ENCODE measurements at places on chromosomes 5 and 9. TPM values are rescaled to one million over a fixed set of nuclear protein-coding genes. Genes with fewer than 3 reads are reported as not detected.

GRCh38 chr5:148816782-148817181 is 9.6 kb upstream of the ADRB2 start:
- DNase-seq, result no peak

Gene ANKRD55
- total RNA-seq, result 0.79 TPM

DNA sequence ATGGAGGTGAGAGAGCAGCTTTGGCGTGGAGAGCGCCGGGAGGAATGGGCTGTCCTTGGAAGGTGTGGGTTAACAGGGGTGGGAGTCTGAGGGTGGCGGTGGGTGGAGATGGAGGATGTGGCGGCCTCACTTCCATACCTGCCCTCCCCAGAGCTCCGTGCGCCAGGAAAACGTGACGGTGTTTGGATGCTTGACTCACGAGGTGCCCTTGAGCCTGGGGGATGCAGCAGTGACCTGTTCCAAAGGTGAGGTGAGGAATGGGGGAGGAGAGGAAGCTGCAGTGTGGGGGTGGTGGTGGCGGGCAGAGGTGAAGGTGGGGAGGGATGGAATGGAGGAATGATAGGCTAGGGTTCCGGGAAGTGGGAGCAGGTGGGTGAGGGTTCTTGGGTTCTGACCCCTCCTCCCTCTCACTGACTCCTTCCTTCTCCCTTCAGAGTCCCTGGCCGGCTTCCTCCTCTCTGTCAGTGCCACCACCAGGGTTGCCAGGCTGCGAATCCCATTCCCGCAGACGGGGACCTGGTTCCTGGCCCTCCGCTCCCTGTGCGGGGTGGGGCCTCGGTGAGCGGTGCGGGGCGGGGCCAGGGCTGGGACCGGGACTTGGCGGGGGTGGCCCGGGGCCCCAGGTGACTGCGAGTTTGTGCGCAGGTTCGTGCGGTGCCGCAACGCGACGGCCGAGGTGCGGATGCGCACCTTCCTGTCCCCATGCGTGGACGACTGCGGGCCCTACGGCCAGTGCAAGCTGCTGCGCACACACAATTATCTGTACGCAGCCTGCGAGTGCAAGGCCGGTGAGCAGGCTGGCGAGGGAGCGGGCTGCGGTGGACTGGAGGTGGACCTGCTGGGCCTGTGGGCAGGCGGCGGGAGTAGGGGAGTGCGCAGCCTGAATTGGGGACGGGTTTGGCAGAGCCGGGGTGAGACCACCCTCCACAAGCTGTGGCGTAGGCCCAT is 17.1 kb downstream of the TMEM8B start:
- peak; percentile 68 for DNase-seq

Gene KIF20A
- 0.52 TPM for total RNA-seq

- no peak for DNase-seq
Observed at GRCh38 chr9:86605303-86605702, 251.1 kb upstream of the TUT7 start.

GRCh38 chr5:72541501-72542225 is 34.5 kb upstream of the ZNF366 start:
- no peak for DNase-seq

DNA sequence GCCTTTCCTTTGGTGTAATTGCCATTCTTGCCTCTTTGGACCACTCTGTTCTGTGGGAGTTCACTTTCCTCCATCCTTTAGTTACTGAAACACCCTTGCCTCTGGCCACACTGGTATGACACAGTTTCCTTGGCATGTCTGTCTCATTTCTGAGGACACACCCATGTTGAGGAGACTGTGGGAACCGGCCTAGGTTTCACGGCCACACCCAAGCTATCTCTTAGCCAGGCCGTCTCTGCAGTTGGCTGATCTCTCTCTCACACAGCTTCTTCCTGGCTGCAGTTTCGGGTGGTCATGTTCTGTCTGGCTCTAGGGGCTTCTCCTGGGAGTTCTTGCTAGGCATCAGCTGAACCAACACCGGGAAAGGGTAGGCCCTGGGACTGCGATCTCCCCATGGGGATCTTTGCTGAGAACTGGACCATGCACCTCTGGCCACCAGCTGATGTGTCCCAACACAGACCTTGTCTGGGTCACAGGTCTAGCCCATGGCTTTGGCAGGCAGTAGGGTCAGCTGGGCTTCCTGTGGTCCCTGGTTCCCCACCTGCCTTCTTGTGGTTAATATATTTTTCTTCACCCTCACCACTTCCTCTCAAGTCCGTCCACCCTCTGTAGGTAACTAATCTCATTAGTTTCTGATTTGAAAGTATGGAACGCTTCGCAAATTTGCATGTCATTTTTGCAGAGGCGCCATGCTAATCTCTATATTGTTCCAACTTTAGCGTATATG is 24.9 kb downstream of the ARHGEF37 start:
- no peak for DNase-seq

Gene DOCK2
- total RNA-seq, result 26.0 TPM

Gene FAM120A
- total RNA-seq, result 94.8 TPM

- no peak for DNase-seq
Observed at GRCh38 chr5:72063219-72063819, 44.0 kb upstream of the MAP1B start.

- DNase-seq, result no peak
Observed at GRCh38 chr9:10168241-10168640, 444.6 kb downstream of the PTPRD start.

DNA sequence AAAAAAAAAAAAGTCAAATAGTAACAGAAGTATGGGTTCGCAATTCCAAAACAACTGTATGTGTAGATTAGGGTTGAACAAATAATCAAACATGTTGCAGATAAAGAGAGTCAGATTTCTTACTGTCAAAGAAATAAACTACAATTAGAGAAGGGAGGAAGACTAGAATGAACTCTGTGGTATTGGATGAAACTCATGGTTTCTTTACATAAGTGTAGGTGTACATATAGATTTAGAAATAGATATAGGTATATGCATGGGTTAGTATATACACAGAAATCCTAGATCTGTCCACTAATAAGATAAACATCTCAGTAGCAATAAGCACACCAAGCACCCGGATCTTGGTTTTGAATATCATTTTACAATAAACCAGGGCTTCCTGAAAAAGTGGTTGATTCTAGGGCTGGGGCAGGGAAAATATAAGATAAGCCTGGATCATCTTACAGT is 21.3 kb downstream of the DTWD2 start:
- no peak for DNase-seq

Gene C7
- total RNA-seq, result 985 TPM

DNA sequence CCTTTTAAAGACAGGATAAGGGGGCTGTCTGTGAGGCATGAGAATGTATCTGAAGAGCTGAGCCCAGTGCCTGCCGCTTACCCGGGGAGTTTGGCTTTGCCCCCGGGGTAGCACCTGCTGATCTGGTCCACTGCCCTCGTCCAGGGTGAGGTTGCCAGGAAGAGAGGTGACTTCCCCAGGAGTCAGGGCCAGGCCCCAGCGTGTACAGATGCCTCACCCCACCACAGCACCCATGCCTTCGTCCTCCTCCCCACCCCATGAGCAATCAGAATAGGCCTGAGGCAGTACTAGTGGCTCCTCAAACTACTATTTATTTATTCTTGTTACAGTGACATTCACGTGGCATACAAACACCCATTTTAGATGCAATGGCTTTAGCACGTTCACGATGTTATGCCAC is 15.7 kb upstream of the AIF1L start:
- DNase-seq, result no peak

- DNase-seq, result no peak
Observed at GRCh38 chr5:175166026-175166425, 278.0 kb downstream of the DRD1 start.

Gene ARHGEF28
- total RNA-seq, result 12.7 TPM

GRCh38 chr9:126561582-126561981 is 52.1 kb upstream of the LMX1B start:
- no peak for DNase-seq

DNA sequence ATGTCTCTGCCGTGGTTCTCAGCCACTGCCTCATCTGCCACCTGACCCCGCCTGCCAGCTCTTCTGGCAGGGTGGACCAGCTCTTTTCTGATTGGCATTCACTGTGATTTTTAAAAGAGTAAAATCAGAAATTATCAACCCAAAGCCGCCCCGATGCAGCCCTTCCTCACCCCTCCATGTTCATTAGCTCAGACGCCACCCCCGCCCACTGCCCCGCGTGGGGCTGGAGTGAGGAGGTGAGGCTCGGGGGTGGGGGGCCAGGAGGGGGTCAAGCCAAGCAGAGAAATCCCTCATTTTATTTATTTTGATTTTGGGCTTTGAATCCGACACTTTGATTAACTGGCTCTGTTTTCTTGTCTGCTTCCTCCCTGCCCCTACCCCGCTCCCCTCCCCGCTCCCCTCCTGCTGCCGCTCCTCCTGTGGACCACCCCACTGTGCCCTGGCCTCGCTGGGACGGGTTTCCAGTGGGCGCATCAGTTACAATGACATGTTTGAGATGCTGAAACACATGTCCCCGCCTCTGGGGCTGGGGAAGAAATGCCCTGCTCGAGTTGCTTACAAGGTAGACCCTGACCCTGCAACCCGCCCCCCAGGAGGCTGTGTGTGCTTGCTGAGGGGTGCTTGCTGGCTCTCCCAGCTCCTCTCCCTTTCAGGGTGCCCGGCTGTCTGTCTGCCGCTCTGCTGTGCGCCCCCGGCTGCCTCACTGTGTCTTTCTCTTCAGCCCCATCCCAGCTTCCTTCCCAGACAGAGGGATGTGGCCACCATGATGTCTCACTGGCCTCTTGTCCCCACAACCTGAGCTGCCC is 224.9 kb downstream of the CACNA1B start:
- DNase-seq, result no peak

DNA sequence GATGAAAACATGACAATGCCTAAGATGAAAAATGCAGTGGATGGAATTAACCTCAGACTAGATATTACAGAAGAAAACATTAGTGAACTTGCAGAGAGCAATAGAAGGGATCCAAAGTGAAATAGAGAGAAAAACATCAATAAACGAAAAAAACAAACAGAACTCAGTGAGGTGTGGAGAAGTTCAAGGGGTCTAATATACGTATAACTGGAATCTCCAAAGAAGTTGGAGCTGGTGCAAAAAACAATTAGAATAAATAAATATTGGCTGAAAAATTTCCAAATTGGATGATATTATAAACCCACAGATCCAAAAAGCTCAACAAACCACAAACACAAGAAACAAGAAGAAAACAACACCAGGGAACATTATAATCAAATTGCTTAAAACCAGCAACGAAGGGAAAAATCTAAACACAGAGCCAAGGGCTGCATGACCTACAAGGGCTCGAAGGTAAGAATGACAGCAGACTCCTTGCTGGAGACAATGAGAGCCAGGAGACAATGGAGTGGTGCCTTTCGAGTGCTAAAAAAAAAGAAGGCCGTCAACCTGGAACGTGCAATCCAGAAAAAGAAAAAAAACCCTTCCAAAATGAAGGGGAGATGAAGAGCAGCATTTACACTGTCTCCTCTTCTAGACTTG is 11.8 kb downstream of the FAM163B start:
- DNase-seq, result no peak

DNA sequence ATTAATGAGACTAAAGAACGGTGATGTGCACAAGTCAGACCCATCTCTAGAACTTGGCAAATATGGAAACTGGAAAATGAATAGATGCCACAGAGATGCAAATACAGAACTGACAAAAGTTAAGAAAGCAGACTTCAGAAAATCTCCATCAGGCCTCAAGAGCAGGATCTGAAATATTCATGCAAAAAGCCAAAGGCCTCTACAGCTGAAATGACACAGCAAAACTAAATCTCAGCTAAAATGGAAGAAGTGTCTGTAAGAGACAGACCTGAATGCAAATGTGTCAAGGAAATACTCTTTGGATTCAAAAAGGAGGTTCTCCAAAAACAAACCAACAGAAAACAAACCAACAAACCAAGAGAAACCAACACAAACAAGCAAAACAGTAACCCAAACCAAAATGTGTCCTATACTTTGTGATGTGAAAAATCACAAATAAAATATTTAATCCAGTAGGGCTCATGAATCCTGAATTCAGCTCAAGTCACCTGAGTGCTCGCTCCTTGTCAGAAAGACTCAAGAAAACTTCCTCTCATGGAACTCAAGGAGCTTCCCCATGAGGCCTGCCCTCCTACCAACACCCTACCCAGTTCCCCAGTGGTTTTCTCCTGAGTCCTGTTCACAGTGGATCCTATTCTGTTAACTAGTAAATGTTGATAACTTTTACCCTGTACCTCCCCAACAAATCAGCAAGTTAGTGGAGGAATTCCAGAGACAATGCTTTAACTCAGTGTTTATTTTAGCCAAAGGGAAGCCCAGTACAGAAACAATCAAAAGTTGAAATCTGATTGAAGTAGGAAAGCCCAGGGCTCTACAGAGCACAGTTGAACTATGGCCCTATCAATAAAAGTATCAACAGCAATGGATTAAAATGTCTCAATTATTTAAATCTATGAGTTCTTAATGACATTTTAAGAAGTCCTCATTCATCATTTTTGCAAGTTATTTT is 14.6 kb downstream of the MRPS27 start:
- no peak for DNase-seq

DNA sequence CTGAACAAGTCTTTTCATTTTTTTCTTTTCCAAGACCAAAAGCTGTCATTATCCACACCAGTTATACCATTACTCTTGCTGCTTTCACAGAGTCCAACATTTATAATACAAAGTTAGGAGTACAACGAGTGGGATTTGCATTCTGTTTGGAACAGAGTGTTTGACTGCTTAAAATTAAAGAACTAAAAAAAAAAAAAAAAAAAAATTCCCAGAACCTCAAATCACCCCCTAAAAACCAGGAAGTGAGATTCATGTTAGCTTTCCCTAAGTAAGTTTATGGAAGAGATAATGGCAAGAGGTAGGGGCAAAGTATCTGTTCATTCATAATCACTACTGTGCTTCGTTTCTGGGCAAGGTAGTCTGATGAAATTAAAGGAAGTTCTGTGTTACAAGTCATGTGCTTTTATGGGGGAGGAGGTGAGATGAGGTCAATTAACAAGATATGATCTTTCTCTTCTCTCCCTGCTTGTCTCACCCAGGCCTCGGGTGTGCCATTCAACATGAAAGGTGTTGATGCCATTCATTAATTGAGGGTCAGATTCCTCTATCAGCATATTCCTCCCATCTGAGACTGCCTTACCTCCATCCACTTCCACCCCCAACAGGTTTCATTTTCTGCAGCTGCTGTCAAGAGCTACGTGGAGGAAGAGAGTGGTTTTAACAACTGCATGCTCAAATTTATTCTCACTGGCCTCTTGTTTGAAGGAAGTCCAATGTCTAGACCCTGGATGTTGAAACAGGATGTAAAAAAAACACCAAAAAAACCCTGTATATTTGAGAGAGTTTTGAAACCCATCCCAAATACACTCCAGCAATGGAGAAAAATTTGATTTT is 58.1 kb downstream of the MARCHF3 start:
- DNase-seq, result no peak

Gene C9orf50
- not detected for total RNA-seq

Gene TRMO
- total RNA-seq, result 8.7 TPM

Gene BHMT2
- 24.5 TPM for total RNA-seq

Gene GCNT4
- total RNA-seq, result 5.5 TPM

DNA sequence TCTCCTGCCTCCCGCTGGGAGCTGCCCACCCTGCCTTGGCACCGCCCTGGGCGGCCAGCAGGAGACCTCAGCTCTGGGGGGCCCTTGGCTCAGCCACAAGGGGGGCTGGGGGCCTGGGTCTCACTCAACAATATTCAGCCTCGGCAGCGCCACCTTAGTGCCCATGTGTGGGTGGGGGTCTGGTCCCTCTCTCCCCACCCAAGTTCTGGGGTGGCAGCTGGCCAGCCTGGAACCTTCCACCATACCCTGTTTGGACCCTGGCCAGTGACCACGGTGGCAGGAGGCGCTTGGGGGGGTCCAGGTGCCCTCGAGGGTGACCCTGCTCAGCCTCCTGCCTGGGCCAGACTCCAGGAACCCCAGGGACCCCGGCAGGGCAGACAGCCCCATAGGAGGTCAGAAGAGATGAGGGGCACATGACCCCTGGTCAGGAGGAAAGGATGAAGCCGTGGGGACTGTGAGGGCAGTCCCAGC is 22.2 kb downstream of the NKD2 start:
- peak; percentile 68 for DNase-seq
